ENCODE measurements at places on chromosomes 2 and 18.

- no peak for DNase-seq
Measured at GRCh38 chr2:183993052-183993451, 605.3 kb upstream of the ZNF804A start.

- no peak for DNase-seq
Measured at GRCh38 chr2:241897231-241897916, 27.8 kb downstream of the RTP5 start.

DNA sequence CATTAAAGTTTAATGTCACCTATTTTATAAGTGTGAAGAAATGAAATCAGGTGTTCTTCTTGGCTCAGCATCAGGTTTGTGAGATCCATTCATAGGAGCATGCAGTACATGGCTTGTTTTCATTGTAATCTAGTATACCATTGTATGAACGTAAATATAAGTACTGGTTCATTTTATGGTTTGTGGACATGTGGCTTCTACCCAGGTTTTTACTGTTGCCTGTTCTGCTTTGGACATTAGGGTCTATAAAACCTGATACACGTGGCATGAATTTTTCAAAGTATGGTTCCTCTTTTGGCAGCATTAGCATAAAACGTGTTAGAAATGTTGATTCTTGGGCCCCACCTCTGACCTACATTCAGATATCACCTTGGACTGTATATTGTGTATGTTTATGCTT, 175.5 kb downstream of the PRPF40A start:
- no peak for DNase-seq

DNA sequence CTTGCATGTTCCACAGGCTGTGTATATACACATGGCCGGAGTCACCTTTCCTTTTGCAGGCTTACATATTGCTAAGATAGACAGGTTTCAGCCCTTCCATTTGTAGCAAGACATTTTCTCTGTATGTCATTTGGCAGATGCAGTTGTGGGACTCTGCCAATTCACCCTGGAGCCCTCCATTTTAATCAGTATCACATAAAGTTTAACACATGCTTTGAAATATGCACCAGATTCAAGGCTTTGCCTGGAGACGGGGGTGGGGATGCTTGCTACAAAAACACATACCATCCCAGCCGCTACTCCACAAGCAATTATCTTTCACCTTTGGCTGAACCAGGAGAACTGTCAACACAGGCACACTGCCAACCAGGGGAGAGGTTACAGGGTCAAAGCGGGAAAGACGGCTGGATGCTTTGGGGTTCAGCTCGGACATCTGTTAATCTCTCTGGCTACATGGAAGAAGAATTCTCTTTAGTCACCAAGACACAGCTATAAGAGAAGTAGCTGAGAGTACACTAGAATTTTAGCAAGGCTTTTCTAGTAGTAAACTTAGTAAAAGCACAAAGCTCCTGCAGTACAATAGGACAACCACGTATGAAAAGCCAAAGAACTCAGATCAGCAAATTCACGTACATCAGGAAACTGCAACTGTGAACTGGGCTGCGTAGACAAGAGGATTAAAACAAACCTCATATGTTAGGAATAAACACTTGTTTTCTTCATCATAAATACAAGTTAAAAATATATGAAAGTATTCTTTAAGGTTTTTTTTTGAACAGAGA, 130.9 kb downstream of the EXOC6B start:
- DNase-seq = no peak

- DNase-seq = no peak
Measured at GRCh38 chr2:17736989-17737388, 16.6 kb downstream of the SMC6 start.

GRCh38 chr2:15040429-15041084, 408.0 kb downstream of the LRATD1 start:
- DNase-seq = no peak

DNA sequence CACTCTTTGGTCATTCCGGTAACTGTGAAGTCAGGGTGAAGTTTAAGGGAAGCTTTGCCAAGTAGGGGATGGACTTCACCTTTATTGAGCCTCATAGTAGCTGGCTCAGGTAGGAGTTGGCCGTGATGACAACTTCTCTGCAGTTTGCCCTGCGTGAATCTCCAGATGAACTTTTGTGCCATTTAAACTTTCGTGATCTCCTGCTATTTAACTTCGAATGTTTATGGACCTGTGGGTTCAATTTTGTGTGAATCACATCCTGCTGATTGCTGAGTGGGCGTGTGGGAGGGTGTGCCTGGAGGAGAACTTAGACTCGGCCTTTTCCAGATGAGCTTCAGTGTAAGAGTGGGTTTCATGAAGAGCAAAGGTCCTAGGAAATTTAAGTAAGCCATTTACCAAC, 4.2 kb downstream of the UGT1A1 start:
- no peak for DNase-seq

GRCh38 chr18:59249199-59249774, 24.0 kb downstream of the RAX start:
- DNase-seq = no peak

DNA sequence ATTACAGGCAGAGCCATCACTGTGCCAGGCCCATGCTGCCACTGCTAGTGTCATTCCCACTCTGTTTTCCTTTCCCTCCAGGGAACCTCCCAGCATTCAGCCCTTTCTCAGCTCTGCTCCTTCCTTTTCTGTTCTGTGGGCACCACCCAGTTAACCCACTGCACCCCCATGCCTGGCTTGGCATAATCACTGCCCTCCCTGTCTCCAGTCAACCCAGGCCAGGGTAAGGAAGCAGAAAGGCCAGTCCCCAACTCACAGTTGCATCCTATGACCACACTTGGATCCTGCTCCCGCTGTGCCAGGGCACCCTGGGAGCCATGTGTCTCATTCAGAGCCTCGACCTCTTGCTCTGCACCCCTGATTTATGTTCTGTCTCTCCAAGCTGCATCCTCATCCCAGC, 32.2 kb downstream of the DPYSL5 start:
- DNase-seq = no peak

DNA sequence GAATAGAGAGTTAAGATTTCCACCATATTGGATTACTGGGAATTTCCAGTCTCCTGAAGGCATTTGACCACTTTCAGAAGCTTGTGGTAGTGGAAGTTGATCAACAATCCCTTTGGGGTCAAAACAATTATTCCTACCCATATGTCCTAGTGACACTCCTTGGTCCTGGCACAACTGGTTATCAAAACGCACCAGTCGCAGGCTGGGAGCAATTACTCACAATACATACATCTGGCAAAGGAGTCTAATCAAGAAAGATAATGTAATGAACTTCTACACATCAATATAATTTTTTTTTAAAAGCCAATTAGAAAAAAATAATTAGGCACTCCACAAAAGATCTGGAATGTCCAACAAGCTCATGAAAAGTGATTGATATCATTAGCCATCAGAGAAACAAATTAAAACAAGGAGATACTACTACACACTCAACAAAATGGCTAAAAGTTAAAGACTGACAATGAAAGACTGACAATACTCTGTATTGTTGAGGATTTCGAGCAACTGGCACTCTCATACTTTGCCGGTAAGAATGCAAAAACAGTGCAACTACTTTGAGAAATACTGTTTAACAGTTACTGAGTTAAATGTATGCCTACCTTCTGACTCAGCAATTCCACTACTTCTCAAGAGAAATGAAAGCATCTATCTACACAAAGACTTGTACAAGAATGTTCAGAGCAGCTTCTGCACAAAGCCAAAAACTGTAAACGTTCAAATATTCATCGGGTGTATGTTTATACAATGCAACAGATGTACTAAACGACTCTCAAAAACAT, 2.0 kb downstream of the INO80C start:
- DNase-seq = no peak

DNA sequence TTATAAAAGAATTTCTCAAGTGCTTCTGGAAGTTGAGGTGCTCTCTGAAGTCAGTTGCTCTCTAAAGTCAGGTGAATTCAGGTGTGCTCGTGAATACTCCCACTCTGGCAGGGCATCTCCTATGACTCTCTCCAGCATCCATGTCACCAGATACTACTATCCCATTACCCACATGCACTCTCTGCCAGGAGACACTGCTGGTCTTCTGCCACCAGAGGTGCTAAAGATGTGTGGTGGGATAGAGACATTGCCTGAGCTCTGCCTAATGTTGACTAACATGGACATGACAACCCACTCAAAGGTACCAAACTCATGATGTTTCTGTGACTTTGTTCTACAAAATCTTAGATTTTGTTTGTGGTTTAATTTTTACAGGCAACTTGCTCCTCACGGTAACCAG, 106.4 kb upstream of the HNRNPA3 start:
- no peak for DNase-seq

DNA sequence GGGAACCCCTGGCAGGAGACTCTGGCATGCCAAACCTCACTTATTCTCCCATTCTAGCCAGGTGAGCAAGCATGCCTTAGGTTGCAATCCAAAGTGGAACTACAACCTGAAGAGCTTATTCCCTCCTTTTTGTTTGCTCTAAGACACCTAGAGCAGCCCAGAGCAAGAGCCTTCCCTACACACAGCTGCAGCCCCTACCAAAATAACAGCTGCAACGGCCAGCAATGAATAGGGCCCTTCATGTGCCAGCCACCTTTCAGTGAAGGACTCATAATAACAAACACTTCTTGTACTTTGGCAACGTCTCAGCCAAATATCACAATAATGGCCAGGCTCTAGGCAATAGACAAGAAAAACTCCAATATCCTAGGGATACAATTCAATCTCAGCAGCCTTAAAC, 178.7 kb downstream of the ALK start:
- DNase-seq = no peak

DNA sequence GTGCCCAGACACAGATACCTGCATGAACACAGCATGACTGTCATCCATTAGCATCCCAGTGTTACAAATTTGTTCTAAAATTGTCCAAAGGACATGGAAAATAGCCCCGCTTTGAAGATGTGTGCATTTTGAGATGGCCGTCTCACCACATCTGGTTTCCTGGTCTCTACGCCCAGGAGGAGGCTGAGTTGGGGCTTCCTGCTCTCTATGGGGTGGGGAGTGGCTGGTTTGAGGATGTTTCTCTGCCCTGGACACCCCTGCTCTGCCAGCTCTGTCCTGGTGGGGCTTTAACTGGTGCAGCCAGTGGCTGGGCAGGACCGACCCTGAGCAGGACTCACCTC, 74.6 kb upstream of the SMAD7 start:
- no peak for DNase-seq

- no peak for DNase-seq
Measured at GRCh38 chr18:44637210-44638033, 43.3 kb upstream of the SETBP1 start.

DNA sequence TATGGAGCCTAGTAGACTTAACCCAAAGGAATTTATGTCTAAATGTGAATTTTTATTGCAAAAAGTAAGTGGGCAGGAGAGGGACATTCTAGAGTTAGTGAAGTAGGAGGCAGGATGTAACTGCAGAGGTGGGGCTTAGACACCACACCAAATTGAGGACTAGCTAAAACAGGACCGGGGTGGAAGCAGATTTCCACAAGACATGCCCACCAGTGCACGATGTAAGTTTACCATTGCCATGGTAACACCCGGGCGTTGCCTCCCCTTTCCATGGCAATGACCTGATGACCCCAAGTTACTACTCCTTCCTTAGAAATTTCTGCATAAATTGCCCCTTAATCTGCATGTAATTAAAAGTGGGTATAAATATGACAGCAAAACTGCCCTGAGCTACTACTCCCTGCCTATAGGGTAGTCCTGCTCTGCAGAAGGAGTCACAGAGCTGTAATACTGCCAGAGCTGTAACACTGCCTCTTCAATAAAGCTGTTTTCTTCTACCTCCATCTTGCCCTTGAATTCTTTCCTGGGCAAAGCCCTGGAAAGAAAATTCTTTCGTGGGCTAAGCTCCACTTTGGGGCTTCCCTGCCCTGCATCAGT, 509.7 kb downstream of the ERBB4 start:
- no peak for DNase-seq

- no peak for DNase-seq
Measured at GRCh38 chr2:239401881-239402233, 1.0 kb upstream of the HDAC4 start.

GRCh38 chr2:218033208-218033589, 30.4 kb upstream of the TNS1 start:
- DNase-seq = no peak

GRCh38 chr2:70708376-70709199, 59.4 kb downstream of the ADD2 start:
- no peak for DNase-seq

DNA sequence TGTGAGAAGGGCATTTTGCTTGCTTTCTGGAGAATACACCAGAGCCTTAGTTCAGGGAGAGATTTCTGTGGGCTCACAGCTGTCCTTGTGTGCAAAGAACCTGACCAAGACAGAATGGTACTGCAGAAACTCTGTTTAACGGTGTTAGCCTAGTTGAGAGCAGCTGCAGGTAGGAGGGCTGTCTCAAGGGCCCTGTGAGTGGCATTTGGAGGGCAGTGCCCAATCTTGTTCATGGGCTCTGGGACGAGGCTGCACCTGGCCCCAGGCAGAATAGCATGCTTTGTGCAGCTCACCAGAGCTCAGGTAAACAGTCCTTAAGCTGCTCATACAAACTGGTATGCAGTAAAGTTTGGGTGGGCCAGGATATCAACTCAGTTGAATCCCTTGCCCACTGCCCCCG, 16.9 kb upstream of the RGPD4 start:
- no peak for DNase-seq

GRCh38 chr2:11307764-11308415, 36.5 kb downstream of the ROCK2 start:
- DNase-seq = no peak

Data from activated gamma-delta T cell (primary cell).